Stimulated activated CD4-positive, alpha-beta T cell treated with anti-CD3 and anti-CD28 coated beads, Interleukin-12 subunit alpha, Interleukin-12 subunit beta, amount 100 ng/mL, for 48 hours (primary cell): ENCODE measurements at places on chromosomes 7 and 10.

GRCh38 chr7:3367261-3367660 is 66.2 kb downstream of the SDK1 start:
- no peak for DNase-seq

DNA sequence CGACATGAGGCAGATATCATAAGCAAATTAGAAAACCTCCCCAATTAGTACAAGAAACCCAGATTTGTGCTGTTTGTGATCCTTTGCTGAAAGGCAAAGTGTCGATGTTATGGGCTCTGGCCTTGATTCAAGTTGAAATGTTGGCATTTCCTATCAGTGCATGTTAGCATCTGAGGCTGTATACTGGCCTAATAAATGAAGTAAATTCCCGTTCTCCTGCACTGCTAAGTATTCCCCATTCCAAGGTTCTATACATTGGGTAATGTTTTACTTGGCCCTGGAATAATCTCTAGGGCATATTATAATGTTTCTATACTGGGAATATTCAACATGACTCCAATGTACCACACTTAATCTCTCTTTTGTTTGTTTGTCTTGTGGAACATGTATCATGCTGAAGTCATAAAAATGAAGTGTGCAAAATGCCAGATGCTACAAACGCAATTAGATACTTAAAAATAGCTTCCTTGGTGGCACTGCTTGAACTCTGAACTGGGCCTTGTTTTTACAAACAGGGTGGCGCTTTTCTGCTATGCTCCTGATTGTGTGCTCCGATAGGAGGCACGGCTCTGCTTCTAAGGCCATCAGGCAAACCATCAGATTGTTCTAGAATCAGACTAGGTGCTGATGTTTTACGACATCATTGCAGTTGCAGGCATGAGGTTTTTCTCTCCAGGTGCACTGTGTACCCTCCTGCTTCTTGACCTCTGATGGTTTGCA is 156.7 kb upstream of the TCF7L2 start:
- no peak for DNase-seq

GRCh38 chr7:70217571-70217970 is 619.3 kb downstream of the AUTS2 start:
- no peak for DNase-seq

DNA sequence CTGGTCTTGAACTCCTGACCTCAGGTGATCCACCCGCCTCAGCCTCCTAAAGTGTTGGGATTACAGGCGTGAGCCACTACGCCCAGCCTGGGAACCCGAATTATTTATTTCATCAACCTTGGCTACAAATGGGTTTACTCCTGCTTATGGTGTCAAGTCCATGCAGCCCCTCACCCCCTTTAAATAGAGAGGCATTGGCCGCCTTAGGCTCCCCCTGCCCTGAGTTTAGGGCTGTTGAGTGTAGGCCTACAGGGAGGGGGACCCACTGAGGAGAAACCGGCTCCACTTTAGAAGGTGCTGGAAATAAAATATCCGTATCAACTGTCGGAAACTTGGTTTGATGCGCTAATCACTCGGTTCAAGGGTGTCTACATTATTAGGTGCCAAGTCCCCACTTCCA is 8.7 kb upstream of the SP8 start:
- DNase-seq = no peak

DNA sequence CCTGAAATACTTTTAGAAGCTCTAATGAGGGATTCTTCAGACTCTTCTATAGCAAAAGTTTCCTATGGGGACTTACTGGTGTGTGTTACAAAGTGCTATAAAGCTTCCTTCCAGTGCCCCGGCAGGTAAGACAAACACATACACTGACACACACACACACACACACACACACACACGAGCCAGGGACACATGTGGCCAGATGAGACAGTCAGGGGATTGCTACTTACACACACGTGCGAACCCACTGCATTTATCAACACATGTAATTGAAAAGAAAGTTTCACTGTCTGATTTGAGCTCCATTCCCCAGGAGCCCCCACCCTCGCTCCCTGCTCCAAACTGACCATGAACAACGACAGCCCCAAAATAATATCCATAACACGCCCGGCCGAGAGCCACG is 119.8 kb downstream of the PRPF18 start:
- no peak for DNase-seq

DNA sequence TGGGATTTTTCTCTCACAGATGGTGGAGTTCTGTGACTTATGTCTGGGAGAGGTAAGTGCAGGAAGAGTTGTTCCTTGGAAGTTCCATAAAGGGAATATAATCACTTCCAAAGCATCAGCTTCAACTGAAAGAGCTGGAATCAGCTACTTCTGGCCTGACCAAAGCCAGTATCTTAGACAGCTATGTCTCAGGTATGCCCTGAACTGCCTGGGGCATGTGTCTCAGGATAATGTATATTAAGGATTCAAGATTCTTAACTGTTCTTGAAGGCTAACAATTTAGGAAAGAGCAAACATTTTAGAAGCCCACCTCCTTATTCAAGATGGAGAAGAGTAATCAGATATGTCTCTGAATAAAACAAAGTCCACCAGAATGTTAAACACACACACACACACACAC is 12.4 kb upstream of the NOBOX start:
- no peak for DNase-seq

- no peak for DNase-seq
Observed at GRCh38 chr7:107995184-107996071, 7.5 kb downstream of the LAMB1 start.

DNA sequence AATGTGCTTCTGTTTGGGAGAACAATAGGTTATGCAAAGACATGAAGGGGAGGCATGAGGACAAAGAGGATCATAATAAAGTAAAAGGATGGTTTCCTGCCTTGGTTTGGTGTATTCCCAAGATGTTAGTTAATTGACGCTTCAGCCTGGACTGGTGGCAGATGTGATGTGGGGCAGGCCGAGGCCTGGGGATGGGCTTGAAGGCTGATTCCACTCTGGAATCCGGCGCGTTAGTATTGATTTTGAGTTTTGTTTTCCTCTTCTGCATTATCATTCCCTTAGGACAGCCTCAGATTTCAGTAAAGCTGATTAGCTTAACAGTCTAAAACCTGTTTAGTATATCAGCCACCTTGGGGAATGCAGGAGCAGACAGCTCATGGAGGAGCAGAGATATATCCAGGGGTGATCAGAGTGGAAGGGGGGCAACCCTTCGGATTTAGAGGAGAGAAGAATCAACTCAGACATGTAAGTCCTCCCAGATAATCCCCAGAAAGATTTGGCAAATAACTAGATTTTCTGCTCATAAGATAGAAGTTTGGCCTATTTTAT is 159.8 kb upstream of the MTPN start:
- no peak for DNase-seq

DNA sequence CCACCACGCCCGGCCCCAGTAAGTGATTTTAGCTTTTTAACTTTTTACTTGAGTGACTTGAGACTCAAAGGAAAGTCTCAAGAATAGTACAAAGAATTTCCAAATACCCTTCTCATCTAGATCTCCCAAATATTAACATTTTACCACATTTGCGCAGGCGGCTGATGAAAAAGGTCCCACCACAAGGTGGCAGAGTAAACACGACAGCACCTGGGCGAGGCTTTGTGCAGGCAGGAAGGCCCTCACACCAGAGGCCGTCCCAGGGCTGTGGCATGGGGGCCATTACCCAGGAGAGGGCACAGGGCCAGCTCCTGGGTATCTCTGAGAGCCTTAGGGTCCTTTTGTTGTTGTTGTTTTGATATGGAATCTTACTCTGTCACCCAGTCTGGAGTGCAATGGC is 50.0 kb upstream of the WIPI2 start:
- DNase-seq = no peak

GRCh38 chr7:5758286-5758685 is 23.2 kb downstream of the RNF216 start:
- no peak for DNase-seq

- DNase-seq = peak; percentile 7
Observed at GRCh38 chr10:63515002-63515763, 6.0 kb upstream of the REEP3 start.

DNA sequence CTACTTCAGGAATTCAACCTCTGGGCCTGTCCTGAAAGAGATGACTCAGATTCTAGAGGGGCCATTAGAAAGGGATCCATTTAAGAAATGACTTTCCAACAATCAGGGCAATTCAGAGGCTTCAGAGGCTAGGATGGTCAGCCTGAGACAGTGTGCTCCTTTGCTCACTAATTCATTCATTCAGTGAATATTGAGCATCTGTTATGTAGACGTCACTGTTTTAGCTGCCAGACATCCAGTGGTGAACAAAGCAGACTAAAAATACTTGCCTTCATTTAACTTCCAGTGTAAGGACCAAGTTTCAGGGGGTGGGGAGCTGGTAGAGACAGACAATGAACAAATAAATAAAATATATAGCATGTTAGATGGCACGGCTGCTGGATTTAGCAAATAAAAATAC is 1.6 kb downstream of the KIAA1217 start:
- DNase-seq = no peak

GRCh38 chr7:26618449-26618848 is 245.9 kb downstream of the SKAP2 start:
- DNase-seq = no peak

DNA sequence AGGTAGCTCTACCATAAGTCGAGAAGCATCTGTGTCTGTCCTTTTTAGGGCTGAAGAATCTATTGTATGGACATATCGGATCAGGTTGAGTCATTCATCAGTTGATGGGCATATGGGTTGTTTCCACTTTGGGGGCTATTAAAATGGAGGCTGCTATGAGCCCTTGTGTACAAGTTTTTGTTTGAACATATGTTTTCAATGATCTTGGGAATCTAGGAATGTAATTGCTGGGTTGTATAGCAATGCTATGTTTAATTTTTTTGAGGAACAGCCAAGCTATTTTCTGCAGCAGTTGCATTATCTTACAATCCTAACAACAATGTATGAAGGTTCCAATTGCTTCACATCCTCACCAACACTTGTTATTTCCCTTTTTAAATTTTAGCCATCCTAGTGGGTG is 46.4 kb upstream of the HABP2 start:
- no peak for DNase-seq

DNA sequence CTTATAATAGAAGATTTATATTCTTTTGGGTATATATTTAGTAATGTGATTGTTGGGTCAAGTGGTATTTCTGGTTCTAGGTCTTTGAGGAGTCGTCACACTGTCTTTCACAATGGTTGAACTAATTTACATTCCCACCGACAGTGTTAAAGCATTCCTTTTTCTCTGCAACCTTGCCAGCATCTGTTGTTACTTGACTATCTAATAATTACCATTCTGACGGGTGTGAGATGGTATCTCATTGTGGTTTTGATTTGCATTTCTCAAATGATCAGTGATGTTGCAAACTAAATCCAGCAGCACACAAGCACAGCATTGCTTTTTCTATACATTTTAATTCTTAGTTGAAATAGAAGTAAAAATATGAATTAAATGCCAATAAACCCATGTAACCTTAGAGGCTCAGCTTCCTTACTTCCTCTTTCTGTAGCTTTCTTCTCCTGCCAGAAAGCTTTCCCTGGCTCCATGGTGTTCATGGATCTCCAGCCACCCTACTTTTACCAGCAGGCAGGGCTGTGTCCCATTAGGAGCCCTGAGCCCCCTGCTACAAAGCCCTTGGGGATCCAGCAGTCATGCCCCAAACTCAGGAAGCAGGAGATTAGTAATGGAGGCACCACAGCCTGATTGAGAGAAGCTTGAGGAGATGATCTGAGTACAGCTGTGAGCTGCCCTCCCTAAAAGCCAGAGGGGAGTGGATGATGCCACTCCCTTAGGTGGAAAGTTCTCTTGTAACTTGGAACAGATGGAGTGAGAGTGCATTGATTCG is 158.6 kb downstream of the TMEM178B start:
- DNase-seq = no peak

GRCh38 chr10:80582286-80582960 is 44.7 kb downstream of the SH2D4B start:
- no peak for DNase-seq

DNA sequence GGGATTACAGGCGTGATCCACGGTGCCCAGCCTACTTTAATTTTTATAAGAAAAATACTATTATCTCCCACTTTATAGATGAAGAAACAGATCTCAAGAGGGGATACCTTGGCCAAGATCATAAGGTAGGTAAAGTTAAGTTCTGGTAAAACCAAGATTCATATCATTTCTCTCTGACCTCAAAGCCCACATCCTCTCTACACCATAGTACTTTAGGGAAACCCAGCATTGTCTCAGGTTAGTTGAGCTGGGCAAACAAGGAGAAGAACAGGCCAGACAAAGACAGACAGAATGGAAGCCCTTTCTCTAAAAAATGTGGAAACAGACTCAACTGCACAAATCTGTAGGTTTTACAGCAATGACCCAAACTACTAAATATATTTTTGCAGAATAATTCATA is 197.7 kb upstream of the FRMD4A start:
- no peak for DNase-seq

GRCh38 chr10:71081229-71081560 is 131.2 kb upstream of the UNC5B start:
- no peak for DNase-seq

GRCh38 chr7:130479716-130480400 is 12.0 kb upstream of the MEST start:
- DNase-seq = no peak

- no peak for DNase-seq
Observed at GRCh38 chr10:11462071-11462470, 149.4 kb downstream of the USP6NL start.

GRCh38 chr7:92963566-92963965 is 127.2 kb upstream of the CDK6 start:
- DNase-seq = no peak

DNA sequence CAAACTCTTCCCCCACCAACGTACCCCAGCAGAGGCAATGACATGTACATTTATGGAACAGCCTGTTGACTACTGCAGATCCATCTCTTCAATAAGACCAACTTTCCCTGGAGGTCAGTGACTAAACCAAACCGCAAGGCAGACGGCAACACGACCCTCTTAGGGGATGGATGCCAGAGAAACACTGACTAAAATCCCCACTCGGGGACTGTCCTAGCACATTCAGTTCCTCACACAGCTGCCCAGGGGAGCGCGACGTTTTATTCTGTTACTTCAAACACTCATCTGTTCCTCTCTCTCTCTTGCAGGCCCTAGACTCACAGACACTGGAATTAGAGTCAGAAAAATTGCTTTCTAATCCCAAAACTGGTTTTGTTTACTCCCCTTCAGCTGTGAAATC is 146.5 kb upstream of the PRSS1 start:
- DNase-seq = no peak

DNA sequence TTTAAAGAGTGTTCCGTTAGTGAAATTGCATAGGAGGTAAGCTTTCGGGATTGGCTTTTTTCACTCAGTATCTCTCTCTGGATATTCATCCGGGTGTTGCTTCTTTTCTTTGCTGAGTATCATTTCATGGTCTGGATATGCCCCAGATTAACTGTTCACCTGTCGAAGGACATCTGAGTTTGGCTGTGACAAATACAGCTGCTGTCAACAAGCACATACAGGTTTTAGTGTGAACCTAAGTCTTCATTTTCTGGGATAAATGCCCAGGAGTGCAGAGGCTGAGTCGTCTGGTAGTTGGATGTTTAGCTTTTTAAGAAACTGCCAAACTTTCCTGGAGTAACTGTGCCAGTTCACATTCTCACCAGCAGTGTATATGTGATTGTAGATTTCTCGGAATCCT is 5.6 kb downstream of the DOCK1 start:
- DNase-seq = no peak

GRCh38 chr7:39453743-39454355 is 112.4 kb upstream of the YAE1 start:
- DNase-seq = peak; percentile 35
